ENCODE measurements at places on chromosomes 1 and 21.

DNA sequence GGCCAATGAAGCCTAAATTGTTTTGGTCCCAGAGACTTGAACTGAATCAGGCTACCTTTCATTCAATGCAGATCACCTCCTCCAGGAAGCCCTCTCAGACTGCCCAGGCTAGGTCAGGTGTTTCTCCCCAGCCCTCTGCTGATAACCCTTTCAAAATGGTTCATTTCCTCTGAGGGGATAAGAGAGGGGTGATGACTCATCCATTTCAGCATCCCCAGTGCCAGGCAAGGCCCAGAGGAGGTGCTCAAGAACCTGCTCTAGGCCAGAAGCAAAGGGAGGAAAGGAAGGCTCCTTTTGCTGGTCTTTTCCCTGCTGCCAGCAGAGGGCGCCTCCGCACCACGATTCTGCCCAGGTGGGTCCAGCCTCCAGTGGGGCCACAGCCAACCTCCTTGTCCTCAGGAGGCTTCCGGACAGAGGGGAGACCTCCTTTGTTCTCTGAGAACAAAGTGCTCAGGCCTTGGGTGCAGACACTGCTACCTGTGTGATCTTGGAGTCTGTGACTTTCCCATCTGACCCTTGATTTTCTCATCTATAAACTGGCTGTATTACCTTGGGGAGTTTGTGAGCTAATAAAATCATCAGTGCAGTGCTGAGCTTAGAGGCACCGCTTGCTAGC is 45.3 kb upstream of the ARHGEF10L start:
- DNase-seq, result no peak

DNA sequence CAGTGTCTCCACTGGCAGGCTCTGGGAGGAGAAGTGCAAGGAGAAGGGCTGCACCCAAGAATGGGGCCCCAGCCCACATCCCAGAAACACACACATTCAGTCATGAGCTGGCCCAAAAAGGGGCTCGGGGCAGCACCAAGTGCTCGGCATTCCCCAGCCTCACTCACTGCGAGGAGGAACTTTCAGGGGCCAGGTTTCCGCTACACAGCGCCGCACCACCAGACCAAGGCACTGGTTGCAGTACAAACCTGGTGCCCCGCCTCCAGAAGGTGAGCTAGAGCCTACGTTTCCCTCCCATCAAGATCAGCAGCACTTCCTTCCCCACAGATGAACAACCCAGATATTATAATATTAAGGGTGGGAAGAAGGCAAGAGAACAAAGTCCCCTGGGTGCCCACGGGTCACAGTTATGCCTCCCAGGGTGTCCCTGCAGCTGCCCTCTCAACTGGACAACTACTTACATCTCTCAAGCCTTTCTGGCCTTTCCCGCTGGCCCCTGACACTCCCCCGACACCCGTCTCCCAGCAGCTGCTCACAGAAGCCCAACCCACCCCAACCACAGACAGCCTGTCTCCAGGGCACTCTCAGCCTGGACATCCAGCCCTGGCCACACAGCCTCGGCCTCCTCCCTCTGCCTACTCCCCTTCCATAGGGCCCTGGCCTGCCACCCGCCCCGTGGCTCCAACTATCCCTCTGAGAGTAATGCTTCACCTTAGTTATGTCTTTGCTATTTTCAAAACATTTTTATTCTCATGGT is 3.8 kb downstream of the PBXIP1 start:
- DNase-seq, result no peak

DNA sequence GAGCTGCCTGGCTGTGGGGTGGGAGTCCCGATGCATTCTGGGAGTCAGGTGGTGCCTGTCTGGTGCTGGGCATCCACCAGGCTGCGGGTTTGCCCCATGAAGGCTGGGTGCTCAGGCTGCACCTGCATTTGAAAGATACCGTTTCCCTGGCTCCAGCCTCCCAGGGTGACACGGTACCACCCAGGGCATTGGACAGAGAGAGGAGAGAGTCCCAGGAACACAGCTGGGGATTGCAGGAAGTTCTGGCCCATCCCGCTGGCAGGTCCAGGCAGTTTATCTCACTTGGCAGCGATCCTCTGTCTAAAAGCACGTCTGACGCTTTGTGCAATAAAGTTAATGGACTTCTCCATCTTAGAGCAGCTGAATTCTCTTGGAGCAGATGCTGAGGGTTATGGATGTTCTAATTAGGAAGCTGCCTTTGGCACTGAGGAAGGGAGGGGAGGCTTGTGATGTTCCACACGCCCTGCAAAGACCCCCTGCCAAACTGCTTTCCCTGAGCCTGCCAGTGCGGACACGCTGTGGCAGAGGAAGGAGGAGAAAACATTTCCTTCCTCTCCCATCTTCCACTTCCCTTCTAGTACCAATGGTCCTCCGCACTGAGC is 246.9 kb downstream of the GRIK3 start:
- DNase-seq, result no peak

GRCh38 chr1:166920561-166921475 is 44.8 kb upstream of the TADA1 start:
- DNase-seq, result no peak

DNA sequence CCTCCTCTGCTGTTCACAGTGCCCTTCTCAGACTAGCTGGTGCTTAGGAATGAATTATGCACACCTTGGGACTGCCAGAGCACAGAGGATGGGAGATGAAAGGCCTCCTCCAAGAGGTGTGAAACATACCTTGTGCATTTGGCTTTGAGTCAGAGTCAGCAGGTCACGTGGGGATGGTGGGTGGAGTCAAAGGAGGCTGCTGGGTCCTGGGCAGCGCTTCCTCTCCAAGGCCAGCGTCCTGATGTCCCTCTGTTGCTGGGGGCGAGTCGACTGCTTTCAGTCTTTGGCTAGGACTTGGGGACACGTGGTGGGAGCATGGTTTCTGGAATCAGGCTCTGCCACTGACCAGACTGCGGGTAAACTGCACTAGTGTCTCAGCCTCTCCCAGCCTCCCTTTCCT is 91.2 kb downstream of the AJAP1 start:
- no peak for DNase-seq

GRCh38 chr1:110879758-110880606 is 7.0 kb downstream of the CD53 start:
- DNase-seq, result no peak

DNA sequence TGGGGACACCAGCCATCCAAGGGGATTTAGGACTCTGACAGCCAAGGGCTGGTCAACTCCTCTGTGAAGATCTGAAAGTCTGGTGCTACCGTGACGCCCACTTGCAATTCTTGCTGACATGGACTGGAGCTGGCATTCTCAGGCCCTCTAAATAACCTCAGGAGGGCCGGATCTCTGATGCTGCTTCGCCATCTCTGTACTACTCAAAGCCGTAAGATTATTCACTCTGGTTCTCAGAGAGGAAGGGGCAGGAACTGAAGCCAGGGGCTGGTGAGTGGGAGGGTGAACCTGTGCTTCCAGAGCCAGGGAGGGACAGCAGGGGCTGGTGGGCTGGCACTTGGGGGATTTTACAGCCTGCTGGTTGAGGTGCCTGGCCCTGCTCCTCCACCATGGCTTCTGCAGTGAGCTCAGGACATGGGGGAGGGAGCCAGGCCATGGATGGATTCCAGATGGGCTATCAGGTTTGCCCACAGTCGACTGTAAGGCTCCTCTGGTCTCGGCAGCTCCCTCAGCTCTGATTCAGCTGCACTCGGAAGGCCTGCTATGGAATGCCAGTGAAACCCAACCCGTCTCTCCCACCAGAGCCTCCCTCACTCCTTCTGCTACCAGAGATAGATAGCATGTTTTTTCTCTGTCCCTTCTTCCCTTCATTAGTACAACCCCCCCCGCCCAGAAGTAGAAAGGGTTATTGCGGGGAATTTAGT is 84.5 kb downstream of the PLXNA2 start:
- DNase-seq, result no peak

DNA sequence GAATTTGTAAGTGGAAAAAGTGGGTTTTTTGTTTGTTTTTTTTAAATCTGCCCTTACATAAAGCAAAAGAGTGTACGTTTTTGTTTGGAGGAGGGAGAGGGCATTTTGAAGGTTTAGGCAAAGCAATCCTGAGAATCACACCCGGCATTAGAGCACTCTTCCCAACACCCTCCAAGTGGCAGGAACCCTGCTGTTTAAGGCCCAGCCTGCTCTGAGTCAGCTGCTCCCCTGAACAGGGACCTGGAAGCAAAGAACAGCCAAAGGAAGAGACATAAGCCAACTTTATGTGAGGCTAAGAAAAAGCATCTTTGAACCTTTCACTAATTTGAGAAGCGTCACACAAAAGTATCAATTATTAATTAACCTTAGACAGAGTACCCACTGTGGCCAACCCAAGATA is 16.9 kb downstream of the MTFR1L start:
- DNase-seq, result no peak

DNA sequence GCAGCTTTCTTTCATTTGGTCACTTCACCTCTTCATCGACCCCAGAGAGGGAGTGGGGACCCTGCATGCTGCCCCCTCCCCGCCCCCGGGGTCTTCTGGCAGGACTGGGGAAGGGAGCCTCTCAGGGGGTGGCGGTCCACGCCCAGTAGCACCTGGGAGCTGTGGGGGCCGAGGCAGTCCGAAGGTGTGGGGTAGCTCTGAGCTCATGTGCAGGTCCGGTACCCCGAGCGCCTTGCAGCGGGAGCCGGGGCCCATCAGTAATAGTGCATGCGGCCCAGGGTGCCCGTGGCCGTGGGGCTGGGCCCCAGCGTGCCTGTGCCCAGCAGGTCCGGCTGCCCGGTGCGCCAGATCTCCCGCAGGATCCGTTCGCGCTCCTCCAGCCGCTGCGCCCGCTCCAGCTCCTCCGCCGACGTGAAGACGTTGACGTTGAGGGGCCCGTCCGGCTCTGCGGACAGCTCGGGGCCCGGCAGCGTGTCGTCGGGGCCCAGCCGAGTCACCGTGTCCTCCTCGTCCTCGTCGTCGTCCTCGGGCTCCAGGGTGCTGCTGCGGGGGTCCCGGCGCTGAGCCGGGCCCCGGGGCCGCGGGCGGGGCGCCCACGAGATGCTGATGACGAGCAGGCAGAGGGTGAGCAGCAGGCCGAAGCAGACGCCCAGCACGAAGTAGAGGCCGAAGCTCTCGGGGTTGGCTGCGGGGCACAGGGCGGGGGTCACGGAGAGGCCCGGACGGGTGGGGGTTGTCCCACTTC is 1.2 kb downstream of the EVA1B start:
- no peak for DNase-seq

GRCh38 chr1:51622455-51622913 is 5.6 kb downstream of the OSBPL9 start:
- DNase-seq, result no peak

- DNase-seq, result no peak
Measured at GRCh38 chr21:25342816-25343215, 264.5 kb downstream of the MRPL39 start.

- DNase-seq, result no peak
Measured at GRCh38 chr1:92105546-92106081, 25.5 kb downstream of the BTBD8 start.

DNA sequence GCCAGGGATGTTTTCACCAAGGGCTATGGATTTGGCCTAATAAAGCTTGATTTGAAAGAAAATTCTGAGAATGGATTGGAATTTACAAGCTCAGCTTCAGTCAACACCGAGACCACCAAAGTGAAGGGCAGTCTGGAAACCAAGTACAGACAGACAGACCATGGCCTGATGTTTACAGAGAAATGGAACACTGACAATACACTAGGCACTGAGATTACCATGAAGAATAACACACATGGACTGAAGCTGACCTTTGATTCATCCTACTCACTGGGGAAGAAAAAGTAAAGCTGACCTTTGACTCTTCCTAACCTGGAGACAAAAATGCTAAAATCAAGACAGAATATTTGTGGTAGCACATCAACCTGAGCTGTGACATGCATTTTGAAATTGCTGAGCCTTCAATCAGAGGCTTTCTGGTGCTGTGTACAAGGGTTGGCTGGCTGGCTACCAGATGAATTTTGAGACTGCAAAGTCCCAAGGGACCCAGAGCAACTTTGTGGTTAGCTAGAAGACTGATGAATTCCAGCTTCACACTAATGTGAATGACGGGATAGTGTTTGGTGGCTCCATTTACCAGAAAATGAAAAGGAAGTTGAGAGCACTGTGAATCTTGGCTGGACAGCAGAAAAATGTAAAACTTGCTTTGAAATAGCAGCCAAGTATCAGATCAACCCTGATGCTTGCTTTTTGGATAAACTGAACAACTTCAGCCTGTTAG is 190.4 kb upstream of the KCTD3 start:
- DNase-seq, result no peak

GRCh38 chr1:198171667-198172540 is 15.1 kb downstream of the NEK7 start:
- DNase-seq, result no peak

GRCh38 chr1:9787702-9788101 is 36.1 kb downstream of the CLSTN1 start:
- no peak for DNase-seq

GRCh38 chr1:151294742-151295462 is 12.8 kb downstream of the ZNF687 start:
- no peak for DNase-seq

DNA sequence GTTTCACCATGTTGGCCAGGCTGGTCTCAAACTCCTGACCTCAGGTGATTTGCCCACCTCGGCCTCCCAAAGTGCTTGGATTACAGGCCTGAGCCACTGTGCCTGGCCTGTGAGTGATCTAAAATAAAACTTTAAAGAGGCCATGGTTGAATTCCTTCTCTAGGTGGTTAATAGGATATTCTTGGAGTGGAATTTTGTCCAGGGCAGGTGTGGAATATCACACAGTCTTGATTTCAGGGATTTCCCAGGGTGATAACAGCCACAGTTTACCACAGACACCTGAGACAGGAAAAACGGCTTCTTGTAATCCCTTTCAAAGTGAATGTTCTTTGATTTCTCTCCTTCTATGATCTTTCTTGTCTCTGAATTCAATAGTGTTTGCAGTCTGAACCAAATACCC is 32.1 kb upstream of the C1orf21 start:
- no peak for DNase-seq

DNA sequence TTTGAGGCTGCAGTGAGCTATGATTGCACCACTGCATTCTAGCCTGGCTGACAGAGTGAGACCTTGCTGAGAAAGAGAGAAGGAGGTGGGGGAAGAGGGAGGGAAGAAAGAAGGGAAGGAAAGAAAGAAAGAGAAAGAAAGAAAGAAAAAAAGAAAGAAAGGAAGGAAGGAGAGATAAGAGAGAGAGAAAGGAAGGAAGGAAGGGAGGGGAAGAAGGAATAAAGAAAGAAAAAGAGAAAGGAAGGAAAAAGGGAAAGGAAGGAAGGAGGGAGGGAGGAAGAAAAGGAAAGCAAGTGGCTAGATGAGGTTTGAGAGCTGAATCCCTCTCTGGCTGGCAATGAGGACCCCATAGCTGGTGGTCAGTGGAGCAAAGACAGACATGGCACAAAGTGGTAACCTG is 20.4 kb downstream of the MT1HL1 start:
- DNase-seq, result no peak

GRCh38 chr21:28283641-28284490 is 708.8 kb downstream of the LTN1 start:
- no peak for DNase-seq
